Activated T-cell treated with anti-CD3 and anti-CD28 coated beads for 1 hour (primary cell): ENCODE measurements at places on chromosomes 5 and 9.

DNA sequence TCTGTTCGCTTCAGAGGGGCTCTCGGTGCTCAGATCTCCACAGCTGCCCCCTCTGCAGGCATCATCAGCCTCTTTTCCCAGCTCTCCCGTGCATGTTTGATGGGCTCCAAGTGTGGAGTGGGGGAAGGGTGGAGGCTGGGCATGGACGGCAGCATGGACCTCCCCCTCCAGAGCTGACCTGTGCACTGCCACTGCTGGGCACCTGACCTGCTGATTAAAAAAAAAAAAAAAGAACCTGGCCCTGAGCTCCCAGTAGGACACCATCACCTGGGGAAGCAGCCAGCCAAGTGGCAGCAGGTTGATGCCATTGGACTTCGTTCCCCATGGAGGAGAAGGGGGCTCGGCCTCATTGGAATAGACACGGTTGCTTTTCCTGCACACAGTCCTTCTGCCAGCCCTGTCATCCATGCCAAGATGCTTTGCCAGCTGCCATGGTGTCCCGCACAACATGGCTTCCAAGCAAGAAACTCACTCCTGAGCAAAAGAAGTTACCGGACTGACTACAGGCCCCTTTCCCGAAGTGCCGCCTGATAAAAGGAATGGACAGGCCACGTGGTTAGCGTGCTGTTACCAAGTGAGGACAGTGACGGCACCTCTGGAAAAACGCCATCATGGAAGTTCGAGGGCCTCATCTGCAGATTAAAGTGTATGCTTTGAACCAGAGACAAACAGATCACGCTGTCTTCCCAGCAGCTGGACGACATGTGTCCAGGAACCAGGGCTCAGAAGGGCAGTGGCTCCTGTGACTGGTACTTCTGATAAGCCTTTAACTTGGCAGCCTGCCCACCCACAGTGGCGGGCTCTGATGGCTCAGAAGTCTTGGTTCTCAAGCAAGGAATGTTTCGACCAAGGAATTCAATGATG lies 14.7 kb upstream of the BRD3OS start:
- DNase-seq, result no peak

GRCh38 chr5:167699432-167699831 lies 592.0 kb upstream of the WWC1 start:
- DNase-seq, result no peak

- DNase-seq, result no peak
These were observed 164.5 kb downstream of the ZNF608 start for GRCh38 chr5:124581738-124582560.

DNA sequence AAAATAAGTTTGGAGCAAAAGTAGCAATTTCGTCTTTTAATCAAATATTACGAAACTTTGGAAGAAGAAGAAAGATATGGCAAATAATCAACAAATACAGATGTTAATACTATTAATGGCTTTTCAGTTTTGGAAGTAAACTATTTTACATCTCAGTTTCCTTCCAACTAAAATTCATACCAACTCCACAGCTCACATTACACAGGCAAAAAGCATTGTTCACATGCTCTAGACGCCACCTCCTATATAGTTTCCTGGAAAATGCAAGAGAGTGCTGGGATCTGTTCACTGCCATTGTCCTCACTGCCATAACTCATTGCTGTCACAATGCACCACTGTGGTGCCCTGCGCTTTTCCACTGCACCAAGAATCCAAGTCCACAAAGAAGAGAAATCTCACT lies 149.0 kb upstream of the FTMT start:
- DNase-seq, result no peak

- DNase-seq, result no peak
These were observed 29.1 kb downstream of the SNCAIP start for GRCh38 chr5:122341087-122341486.

- no peak for DNase-seq
These were observed 3.1 kb downstream of the CLTB start for GRCh38 chr5:176413255-176413565.

DNA sequence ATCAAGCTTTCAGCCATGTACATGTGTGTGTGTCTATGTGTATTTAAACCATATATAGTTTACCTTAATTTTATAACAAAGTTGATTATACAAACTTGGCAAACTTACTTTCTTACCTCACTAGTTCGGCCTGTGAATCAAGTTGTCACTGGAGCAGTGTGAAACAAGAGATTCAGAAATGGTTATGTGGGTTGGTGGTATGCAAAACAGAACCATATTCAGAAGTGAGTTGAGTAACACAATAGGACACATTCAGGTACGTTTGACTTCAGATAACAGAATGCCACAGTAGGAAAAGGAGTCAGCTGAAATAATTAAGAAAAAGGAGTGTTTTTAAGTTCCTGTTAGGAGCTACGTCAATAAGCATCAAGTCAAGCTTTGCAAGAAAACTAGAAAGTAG lies 21.5 kb downstream of the XPA start:
- DNase-seq, result no peak

DNA sequence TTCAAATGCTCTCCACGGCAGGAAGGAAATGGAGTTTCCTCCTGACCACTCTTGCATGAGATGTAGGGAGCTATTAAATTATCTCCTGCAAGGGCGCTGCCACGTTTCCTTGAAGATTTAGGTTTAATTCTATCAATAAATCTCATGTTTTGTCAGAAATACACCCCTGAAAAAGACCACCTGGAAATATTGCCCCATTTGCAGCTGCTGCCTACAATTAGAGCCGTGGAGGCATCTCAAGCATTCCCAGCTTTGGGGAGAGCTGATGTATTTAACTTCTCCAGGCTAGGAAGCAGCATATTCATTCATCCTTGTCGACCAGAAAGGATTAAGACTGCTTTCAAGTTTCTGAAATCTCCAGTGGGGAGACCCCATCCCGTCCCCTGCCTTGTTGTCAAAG lies 40.5 kb downstream of the CCNJL start:
- DNase-seq, result no peak

DNA sequence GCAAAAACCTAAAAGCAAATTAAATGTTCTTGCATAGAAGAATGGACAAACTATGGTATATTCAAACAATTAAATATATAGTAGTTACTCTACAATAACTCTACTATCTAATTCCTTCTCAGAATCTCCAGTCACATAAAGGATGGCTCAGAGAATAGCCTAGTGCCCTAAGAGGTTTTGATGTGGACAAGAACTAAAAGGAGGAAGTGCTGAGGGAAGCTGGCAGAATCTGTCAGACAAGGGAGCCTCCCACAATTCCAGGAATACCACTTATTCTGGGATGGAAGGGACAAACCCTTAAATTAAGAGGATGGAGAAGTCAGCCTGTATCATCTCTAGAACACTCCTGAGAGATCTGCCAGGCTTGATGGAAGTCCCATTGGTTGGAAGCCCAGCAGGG lies 30.4 kb downstream of the TNFSF8 start:
- DNase-seq, result no peak

GRCh38 chr5:99243111-99243510 lies 314.3 kb upstream of the CHD1 start:
- no peak for DNase-seq

DNA sequence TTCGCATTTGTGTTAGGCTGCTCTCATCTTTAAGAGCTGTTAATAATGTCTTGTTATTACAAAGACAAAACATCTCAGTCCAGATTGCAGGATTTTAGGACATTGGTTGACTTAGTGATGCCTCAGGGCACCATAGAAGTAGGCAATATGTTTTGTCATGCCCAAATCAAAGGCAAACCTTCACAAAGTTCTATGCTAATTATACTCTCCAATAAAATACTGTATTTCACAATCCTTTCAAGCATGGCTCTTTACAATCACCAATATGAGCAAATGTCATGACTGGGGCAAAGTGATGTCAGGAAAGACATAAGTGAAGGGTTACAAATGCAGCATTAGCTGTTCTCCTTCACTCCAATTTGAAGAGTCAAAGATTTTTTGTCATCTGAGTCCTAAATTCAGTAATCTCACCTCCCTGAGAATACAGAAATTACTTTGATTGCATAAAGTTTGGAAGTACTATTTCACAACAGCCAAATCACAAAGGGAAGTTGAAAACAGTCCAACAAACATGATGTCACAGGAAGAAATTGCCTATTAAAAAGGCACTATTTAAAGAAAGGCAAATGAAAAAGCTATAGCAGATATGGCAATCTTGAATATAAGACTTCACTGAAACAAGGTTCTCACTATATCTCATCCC lies 303.2 kb downstream of the PRR16 start:
- no peak for DNase-seq

DNA sequence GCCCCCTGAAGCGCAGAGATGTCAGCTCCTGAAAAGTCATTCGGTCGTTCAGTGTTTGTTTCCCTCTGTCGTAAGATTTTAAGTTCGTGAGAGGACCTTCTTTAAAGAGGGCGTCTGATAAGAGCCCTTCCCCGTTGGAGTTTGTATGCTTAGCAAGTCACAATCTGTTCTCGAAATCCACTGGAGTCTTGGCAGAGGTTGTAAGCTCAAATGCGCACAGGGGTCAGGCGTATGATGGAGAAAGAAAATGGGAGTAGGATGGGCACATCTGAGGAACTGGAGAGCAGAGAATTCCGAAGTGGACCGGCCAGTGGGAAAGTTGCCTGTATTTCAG lies 710 bp downstream of the HSD17B4 start:
- no peak for DNase-seq

GRCh38 chr5:10333154-10334006 lies 20.1 kb upstream of the MARCHF6 start:
- DNase-seq, result no peak

GRCh38 chr9:114430457-114430856 lies 42.7 kb upstream of the AKNA start:
- DNase-seq, result no peak

DNA sequence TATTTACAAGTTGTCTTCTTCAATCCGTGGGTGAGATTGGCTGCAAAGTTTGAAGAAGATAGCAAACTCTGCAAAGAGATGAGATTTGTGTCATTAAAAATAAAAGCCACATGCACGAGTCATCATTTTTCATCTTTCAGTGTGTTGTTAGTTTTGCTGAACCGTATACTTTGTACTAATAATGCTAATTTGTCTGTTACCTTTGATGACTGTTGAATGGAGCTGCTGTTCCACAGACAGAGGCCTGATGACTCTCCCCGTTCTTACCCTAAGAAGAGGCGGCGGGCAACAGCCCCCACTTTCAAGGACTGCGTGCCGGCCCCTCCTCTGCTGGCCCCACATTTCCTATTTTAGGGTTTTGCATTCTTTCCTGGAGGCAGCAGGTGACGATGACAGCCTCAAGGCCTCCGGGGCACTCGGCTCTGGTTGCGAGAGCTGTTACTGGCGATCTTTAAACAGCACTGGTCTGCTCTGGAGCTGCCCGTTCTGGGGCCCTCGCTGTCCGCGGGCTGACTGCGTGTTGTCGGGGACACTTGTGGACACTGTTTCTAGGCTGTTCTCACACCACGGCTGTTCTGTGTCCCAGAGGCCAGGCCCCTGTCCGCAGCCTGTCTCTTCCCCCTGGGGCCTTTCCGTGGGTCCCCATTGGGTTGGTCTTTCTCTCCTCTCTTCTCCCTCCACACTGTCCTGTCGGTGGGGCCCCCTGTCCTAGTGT lies 35.1 kb downstream of the NDUFS6 start:
- no peak for DNase-seq

DNA sequence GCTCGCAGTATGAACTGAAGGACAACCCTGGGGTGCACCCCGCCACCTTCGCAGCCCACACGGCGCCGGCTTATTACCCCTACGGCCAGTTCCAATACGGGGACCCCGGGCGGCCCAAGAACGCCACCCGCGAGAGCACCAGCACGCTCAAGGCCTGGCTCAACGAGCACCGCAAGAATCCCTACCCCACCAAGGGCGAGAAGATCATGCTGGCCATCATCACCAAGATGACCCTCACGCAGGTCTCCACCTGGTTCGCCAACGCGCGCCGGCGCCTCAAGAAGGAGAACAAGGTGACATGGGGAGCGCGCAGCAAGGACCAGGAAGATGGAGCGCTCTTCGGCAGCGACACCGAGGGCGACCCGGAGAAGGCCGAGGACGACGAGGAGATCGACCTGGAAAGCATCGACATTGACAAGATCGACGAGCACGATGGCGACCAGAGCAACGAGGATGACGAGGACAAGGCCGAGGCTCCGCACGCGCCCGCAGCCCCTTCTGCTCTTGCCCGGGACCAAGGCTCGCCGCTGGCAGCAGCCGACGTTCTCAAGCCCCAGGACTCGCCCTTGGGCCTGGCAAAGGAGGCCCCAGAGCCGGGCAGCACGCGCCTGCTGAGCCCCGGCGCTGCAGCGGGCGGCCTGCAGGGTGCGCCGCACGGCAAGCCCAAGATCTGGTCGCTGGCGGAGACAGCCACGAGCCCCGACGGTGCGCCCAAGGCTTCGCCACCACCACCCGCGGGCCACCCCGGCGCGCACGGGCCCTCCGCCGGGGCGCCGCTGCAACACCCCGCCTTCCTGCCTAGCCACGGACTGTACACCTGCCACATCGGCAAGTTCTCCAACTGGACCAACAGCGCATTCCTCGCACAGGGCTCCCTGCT lies 3.8 kb downstream of the IRX1 start:
- no peak for DNase-seq

- no peak for DNase-seq
These were observed 23.0 kb upstream of the AK3 start for GRCh38 chr9:4764033-4764432.

- DNase-seq, result no peak
These were observed 1.9 kb downstream of the NPDC1 start for GRCh38 chr9:137044037-137044436.

DNA sequence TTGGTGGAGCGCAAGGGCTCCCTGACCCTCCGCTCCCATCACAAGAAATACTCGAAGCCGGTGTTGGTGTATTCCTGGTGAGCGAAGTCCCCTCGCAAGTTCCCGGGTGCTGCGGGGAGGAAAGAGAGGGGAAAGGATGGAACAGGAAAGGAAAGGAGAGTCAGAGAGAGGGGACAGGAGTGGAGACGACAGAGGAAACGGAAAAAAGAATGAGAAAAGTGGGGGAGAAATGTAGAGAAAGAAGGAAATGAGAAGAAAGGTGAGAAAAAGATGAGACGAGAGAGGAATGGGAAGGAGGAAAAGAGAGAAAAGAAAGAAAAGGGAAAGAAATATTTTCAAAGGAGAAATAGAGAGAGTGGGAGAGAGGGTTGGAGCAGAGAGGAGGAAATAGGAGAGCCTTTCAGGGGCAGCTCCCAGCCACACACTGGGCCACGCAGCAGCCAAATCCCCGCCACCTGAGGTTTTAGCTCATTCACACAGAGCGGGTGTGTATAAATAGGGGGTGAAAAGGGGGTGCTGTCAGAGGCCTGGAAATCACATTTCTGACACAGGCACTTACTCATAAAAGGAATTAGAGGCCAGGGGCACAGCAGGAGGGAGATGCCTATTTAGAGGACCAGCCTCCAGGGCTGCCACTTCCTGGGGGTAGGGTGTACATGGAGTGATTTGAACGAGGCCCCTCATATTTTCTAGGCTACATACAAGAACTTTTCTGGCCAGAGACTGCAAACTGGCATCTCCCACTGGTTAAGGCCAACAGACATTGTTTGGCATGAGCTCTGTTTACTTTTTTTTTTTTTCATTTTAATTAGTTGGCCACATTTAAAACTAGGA lies 555 bp downstream of the CFAP95 start:
- DNase-seq, result no peak
